Uterus (tissue), 4 donors: ENCODE measurements at places on chromosomes 4 and X.

GRCh38 chr4:145859426-145859825 is 79.2 kb downstream of the ZNF827 start:
- DNase-seq = no peak

DNA sequence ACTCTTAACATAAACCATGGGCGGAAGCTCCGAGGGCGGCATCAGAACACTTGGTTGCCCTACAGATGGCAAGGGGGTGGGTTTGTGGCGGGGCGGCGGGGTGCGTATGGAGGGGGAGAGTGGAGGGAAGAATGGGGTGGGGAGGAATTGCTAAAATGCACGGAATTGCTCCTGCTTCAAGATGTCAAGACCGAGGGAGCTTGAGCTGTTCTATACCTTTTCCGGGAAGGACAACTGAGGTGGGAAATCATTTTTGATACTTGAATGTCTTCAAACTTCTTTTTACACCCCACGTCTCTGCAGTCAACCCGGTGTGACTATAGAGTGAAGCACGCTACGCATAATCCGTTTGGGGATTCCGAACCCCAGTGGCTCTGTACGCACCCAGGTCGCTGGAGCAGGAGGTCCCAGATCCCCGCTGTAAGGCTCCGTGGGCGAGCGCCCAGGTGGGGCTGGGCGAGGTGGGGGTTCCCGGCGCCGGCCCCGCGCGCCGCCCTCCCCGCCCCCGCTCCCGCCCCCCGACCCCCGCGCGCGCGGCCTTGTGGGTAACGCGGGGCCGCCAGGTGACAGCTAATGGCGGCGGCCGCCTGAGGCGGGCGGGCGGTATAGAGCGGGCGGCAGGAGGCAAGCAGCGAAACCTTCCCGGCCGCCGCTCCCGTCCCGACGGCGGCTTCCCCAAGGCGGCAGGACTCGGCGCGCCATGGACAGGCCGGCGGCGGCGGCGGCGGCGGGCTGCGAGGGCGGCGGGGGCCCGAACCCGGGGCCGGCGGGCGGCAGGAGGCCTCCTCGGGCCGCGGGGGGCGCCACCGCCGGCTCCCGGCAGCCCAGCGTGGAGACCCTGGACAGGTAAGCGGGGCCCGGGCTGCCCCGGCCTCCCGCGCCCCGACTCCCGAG is at the start of gene MTMR1:
Gene MTMR1, plus strand, starts transcription at position 566 of the 894 bp plus-strand sequence. Its CDS starts 135 bp downstream, at position 701.
- DNase-seq = no peak

DNA sequence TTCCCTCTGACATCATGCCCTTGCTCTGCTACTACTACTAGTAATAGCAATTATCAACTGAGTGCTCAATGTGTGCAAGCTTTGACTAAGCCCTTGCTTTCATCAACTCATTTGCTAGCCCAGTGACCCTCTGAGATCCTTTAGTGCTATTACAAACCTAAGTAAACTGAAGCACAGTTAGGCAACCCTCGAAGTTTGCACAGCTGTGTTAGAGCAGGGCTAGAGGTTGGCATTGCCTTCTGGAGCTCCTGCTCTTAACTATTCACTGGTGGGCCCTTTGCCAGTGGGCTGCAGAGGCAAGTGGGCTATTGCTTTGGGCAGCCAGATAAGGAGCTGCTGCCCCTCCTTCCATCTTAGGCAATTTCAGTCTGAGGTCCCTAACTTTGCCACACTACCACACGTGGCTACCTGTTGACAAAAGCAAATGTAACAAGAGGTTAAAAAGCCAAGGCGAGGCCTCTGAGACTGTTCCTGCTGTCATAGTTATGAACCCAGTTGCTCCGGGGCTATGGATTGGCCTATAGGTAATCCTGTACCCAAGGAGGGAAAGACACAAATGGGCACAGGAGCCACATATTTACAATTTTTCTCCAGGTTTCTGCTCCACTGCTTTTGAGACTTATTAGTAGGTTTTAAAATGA is 41.5 kb upstream of the ANKRD50 start:
- no peak for DNase-seq

- DNase-seq = no peak
Observed at GRCh38 chrX:57964975-57965374, 54.7 kb upstream of the ZXDA start.

DNA sequence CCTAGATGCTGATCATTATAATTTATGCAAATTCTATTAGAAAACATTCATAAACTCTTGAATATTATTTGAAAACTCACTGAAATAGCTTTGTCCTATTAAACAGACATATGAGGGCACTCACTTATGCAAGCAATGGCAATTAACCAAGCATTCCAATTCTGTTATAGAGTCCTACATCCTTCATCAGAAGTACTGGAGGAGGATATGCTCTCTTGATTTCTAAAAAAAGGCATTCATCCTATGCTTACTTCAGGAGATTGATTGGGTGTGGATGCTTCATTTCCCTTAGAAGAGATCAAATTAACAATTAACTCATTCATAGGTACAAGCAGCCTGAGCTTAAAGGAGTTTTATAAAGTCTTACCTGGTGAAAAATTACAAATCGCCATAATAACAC is 1317.2 kb downstream of the PCDH7 start:
- DNase-seq = no peak

DNA sequence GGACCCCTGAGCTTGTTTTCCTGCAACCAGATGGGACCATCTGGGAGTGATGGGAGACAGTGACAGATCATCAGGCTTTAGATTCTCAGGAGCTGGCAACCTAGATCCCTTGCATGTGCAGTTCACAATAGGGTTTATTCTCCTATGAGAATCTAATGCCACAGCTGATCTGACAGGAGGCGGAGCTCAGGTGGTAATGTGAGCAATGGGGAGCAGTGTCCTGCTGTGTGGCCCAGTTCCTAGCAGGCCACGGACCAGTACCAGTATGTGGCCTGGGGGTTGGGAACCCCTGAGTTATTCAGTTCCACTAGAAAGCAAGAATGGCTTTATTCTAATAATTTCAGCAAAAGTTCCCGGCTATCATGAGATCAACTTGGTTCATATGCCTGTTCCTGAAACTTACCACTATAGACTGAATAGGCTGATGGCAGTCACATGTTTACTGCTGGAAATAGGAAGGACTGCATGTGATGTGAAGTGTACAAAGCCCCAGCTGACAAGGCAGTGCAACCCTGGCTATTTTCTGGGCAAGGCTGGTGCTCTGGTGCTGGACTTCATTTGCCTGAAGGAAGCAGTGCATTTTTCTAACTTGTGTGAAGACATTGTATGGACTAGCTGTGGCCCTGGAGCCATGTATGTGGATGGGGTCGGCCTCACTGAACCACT is 107.2 kb downstream of the SPRY1 start:
- DNase-seq = no peak

DNA sequence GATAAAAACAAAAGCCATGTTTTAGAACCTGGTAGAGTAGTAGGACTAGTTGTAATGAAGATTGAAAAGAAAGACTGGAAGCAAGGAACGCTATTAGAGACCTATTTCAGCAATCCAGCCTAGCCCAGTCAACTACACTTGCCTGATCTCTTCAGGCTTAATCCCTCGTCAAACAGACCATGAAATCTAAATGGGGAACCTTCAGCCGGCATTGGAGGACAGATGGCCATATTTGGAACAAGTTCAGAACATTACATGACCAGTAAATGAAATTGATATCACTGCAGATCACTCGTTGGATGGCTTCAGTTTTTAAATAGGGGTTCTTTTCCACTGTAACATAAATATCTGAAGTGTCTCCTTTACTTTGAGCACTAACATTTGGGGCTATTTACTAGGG is 84.8 kb upstream of the WDR44 start:
- no peak for DNase-seq

DNA sequence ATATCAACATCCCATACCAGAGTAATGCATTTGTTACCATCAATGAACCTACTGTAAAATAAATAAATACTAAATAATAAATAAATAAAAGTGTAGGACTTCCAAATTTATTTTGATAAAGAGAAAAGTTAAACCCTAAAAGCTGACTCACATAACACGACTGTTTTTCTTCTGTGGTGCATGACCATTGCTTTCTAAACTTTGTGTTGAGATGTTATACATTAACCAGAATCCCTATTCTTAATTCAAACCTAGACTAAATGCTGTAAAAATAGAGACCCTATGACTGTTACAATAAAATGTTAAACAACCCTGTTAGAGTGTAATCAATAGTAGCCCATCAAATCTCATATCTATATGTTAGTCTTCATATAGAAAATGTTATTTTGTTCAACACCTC is 20.9 kb upstream of the PRMT9 start:
- no peak for DNase-seq

GRCh38 chr4:26032630-26033317 is 118.8 kb downstream of the SMIM20 start:
- peak; percentile 62 for DNase-seq

DNA sequence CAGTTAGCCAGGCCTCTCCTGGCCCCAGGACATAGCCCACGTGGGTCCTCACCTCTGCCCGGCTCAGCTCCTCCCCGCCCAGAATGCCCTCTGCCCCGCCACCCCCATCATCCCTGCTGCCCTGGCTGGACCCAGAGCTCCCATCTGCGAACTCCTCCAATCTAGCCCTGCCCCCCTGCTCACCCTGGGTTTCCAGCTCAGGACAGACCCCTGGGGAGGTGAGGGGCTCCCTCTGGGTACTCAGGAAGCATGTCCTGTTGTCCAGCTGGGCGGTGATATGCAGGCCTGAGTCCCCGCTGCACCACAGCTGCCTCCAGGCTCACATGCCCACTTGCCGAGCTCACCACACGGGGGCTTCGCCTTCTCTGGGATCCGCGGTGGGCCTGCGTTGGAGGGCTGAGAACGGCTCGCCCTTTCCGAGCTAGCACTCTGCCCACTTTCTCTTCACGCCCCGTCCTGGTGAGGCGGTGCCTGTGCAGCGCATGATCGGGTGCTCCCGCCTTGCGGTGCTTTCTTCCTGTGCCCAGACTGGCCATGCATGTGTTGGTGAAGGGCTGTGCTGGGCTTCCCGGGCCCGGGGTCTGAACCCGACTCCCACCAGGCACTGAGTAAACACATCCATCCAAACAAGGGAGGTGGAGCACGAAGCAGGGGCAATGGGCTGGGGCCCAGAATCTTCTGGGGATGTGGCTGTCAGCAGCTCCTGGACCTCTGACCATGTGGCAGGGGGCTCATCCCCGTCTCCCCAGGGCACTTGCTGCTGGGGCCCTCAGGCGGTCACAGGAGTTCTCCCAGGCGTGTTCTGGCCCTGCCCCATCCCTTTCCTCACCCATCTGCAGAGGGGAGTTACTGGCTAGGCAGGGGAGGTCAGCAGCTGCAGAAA is 74.3 kb downstream of the RGS12 start:
- DNase-seq = no peak

DNA sequence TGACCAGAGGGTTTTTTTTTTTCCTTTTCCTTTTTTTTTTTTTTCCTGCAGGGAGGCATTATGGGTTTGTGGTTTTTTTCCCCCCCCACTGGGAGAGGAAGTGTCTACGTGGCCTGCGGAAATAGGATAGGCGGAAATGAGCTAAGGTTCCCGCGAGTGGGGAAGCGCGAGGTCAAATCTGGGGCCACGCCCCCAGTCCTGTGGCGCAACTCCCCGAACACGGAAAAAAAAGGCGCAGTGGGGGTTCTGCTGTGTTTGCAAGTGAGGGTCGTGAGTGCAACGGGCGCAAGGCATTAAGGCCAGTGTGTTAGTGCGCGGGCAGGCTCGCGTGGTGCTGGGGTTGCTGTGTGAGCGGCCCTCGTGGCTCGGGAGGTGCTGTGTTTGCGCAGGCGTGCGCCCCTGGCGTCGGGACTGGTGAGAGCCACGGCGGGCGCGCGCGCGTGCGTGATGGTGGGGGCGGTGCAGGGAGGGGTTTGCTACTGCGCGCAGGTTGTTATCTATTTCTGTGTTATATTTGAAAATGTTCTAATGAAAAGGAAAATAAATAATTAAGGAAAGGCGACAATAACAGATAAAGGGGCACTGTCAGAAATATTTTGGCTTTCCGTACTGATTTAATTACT is 685 bp upstream of the MORF4L2 start:
- DNase-seq = peak; percentile 90

DNA sequence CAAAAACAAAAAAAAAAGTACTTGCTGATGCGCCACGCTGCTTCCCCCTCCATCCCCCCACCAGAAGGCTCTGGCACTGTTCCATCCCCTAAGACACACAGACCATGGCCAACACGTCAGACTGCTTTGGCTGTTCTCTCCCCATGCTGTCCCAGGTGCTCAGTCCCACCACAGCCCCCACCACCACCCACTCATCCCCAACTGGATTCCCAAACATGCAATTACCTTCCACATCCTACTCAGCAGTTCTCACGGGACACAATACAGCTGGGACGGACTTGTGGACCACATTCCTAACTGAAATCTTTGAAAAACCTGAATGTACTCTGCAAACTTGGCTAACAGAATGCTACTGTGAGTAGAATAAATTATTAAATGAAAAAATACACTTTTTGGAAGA is 8.6 kb downstream of the FAT1 start:
- DNase-seq = no peak

GRCh38 chrX:108036298-108036973 is 8.4 kb upstream of the VSIG1 start:
- DNase-seq = no peak

DNA sequence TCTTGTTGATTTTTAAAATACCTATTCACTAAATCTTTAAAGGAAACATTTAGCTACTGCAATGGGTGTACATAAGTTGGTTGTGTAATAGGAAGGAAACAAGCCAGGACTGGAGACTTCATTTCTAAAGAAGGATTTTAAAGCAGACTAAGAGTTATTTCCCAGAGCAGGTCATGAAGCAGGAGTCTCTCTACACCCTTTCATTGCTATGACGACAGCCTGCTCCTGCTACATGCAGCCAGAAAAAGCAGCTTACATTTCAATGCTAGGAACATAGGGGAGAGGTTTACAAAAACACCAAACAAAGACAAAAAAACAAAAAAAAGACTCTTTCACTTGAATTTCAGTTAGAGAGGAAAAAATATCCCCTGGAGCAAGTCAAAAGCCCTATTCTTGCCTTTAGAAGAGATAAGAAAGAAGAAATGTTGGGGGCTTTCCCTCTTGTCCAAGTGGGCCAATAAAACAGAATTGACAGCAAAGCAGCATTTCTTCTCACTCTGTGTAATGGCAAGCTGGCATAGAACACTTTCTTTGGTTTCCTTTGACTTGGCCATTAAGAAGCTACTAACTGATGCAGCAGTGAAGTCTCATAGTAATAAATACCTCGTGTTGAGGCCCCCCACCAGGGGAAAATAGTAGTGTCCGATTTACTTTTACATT is 3.4 kb downstream of the SPARCL1 start:
- peak; percentile 71 for DNase-seq

GRCh38 chr4:3489451-3489962 is 26.4 kb downstream of the DOK7 start:
- DNase-seq = no peak

GRCh38 chr4:86569103-86569870 is 24.8 kb upstream of the PTPN13 start:
- no peak for DNase-seq

GRCh38 chr4:1609901-1610790 is 74.0 kb downstream of the FAM53A start:
- DNase-seq = no peak

DNA sequence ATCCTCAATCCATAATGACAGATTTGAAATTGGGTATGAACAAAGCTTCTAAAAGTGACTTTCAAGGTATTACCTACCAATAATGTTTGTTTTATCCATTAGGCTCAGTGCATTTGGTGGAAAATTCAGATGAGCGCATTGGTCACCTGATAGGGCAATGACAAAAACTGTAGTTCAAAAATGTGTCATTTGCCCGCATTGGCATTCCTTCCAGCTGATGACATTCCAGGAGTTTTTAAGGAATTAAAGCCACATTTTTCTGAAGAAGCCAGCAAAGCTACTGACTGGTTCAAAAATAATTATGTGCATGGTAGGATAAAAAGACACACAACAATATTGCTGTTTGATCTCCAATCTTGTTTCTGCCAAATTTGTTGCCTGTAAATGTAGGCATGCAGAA is 473.4 kb upstream of the CPEB2 start:
- no peak for DNase-seq
